ENCODE measurements at places on chromosomes 4 and X.

DNA sequence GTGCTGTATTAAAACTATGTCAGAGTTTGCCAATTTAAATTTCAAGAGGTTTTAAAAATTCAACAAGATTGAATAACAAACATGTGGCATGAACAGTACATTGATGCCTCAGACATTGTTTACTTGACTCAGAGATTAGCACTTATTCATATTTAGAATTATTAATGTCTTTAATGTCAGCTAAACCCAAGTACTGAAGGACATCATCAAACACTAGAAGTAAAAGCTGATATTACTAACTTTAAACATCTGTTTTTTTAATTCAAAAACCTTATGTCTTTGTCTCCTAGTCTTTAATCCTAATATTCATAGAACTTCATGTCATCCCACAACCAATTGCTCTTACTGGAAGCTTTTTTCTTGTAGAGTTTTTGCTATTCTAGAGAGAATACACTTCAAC lies 406.2 kb upstream of the PCDH7 start:
- ATAC-seq = no peak

GRCh38 chr4:103887191-103887590 lies 167.4 kb upstream of the TACR3 start:
- no peak for ATAC-seq

GRCh38 chr4:3851211-3851610 lies 85.0 kb downstream of the ADRA2C start:
- no peak for ATAC-seq

GRCh38 chr4:180101348-180102083 lies 2141.7 kb upstream of the TENM3 start:
- no peak for ATAC-seq

- no peak for ATAC-seq
Observed at GRCh38 chr4:106618956-106619355, 250.4 kb upstream of the GIMD1 start.

DNA sequence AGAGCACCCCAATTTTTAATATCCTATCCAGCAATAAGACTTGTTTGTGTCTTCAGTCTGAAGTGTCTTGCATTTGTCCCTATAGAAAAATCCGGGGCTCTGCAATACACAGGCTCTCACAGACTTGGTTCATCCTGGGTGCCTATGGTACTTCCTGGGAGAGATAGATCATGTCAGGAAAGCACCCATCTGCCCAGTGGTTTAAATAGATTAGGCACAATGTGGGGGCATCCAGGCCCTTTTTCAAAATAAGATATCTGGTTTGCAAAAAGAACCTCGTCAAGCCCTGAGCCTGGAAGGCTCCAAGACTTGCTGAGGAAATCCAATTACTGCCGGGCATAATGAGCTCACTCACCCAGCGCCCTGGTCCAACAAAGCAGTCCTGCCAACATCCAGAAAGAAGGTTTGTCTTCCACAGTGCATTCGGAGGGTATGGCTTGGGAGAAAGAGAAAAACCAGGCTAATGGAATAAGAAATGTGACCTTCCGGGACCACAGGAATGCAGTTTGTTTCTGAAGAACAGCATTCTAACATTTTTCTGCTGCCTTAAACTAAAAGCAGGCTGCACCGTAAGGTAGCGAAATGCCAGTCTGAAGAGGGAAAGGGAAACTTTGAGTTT lies 11.6 kb downstream of the JAKMIP1 start:
- ATAC-seq = no peak

GRCh38 chr4:126762663-126763247 lies 870.0 kb upstream of the INTU start:
- ATAC-seq = no peak

- no peak for ATAC-seq
Observed at GRCh38 chrX:147228153-147228552, 413.6 kb upstream of the CXorf51A start.

- ATAC-seq = no peak
Observed at GRCh38 chr4:22897520-22898108, 204.9 kb downstream of the GBA3 start.

DNA sequence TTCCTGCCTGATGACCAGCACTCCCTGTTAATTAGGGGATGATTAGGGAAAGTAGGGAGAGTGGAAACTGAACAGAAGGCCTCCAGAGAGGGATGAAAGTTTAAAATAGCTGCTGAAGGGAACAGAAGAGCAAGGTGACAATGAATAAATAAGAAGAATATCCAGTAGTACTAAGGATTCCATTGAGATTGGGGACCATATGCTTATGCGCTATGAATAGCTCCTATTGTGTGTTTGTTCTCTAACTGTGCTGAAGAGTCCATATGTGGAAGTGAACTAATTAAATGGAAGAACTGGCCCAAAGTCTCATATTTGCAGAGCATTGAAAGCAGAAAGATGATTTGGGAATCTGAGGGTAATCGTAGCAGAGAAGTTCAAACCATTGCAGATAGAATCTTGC lies 137.0 kb downstream of the PRSS12 start:
- ATAC-seq = no peak
